Activated CD8-positive, alpha-beta memory T cell treated with anti-CD3 and anti-CD28 coated beads, Interleukin-2, amount 50 U/mL, for 48 hours (primary cell): ENCODE measurements at places on chromosomes 5 and 9.

DNA sequence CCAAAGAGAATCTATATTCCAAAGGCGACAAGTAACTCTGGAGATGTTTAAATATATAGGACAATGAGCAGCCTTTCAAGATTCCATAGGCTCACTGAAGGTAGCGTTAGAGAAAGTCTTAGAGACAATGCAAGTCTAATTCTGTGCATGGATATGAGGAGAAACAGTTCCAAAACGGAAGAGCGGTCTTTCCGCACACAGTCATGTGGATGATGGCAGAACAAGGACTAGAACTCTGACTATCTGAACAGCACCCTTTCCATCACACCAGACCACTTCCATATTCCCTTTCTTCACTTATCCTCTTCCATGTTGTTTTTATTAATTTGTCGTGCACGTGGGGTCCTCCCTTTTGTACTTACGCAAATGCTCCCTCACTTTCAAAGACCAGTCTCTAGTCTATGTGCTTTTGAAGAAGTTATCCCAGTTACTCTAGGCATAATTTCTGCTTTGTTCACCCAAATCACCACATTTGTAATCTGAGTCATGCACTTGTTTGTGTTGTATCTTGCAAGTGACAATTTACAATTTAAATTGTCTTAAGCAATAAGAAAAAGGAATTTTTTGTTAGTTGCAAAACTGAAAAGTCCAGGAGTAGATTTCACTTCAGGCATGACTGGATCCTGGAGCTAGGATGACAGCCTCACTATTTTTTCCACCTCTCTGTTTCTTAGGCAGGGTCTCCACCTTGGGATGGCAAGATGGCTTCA is 116.0 kb upstream of the ADRA1B start:
- no peak for DNase-seq

- DNase-seq: no peak
Measured at GRCh38 chr5:37695647-37696046, 144.2 kb downstream of the GDNF start.

GRCh38 chr5:17425385-17426070 is 72.5 kb upstream of the TAF11L2 start:
- DNase-seq: no peak

GRCh38 chr5:17229313-17229712 is 11.9 kb downstream of the BASP1 start:
- no peak for DNase-seq

GRCh38 chr9:114722081-114722621 is 40.2 kb upstream of the TEX48 start:
- no peak for DNase-seq

GRCh38 chr9:127187231-127187956 is 65.0 kb upstream of the ANGPTL2 start:
- DNase-seq: no peak

DNA sequence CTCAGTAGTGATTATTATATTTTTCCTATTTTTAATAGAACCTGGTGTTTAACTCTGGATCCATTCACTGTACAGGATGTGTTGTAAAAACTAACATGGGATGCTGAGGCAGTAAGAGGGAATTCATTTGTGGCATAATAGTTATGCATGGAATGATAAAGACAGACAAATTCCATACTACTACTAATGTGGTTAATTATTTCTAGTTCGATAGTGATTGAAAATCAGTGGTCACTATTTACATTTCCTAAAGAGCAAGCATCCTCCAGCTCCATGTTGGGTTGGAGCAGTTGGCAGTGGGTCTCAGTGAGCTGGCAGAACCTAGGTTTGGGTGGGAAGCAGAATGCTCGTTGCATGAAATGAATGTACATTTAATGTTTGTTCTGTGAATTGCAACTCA is 122.6 kb downstream of the SAXO1 start:
- no peak for DNase-seq

- DNase-seq: no peak
Measured at GRCh38 chr5:56346741-56347535, 113.8 kb upstream of the ANKRD55 start.

DNA sequence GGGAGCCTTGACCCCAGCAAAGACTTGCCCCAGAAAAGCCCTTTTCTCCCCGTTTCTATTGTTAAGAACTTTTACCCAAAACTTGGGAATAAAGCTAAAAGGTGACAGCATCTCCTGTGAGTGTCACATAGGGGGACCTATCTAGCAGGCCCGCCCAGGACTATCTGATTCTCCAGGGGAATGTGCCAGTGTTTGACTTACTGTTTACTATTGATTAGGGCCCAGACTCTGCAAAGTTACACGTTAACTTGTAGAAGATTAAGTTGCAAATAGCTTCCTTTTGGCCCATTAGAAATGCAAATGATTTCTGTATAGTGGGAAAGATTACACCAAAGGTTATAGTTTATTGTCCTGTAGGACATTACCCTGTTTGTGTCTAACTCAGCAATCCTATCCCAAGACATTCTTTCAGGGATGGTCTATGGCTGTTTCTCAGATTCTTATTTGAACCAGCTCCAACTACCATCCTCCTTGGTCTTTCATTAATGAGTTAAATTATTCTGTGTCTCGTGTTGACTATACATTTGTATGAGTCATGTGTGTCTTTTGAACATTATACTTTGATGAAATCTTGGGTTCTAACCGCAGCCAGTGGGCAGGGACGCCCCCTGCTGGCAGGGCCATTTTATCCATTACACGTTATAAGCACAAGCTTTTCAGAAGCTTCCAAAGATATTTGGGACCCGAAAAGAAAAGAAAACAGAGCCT is 60.7 kb downstream of the HRH2 start:
- peak; percentile 87 for DNase-seq

GRCh38 chr5:99715921-99716320 is 787.1 kb upstream of the CHD1 start:
- no peak for DNase-seq

DNA sequence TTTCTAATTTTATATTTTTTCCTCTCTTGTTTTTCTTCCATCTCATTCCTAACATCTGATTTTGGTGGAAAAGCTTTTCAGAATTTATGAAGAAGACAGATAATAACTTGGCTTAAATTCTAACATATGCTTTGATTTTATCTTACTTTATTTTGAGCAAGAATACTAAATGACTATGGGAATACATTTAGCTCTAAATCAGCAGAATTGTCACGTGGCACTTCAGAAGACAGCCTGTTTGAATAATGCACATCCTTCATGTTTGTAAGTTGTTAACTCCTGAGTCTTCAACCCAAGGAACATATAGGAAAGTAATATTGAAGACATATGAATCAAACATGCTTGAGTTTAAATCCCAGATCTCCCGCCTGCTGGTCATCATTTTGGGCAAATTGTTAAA is 90.3 kb downstream of the NTRK2 start:
- no peak for DNase-seq

DNA sequence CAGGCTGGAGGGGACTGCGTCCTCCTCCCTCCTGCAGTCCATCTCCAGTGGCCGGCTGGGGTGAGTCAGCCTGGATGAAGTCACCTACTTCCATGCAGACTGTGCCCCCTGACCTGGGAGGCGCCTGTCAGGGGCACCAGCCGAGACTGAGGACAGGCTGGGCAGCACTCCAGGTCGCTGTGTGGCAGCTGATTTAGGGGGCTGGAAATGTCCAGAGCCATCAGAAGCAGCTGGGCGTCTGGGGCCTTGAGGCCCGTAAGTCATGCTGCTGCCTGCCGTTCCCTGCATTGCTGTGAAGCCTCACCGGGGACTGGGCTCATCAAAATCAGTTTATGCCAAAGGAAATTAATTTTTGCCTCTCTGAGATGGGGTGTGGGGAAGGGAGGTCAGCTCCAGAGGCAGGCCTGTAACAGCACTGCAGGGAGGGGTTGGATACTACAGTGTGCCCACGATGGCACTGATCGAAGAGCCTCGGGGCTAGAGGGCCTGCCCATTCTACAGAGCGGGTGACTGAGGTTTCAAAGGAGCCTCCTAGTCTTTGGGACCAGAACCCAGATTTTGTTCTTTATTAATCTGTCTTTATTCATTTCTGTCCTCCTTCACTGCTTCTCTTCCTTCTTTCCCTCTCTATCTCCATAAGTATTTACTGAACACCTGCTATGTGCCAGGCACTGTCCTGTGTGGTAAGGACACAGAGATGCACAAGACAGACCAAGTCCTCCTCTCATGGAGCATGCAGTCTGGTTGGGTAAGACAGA is 70.4 kb upstream of the PSD2 start:
- DNase-seq: no peak
